ENCODE measurements at places on chromosomes 6 and 20.

DNA sequence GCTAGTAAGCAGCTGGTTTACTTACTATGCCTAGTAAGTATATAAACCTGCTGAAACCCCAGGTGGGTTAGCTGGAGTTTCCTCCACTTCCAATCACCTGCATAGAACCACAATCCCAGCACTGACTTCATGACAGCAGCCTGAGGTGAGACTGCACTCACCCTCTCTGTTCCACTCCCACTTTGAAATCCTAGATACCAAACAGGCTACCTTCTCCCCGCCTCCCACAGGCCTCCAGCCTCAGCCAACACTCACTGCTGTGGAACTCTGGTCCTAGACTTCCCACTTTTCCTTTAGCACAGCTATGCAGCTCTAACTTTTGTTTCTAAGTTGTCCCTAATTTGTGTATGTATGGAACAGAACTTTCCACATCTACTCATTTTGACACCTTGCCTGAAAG lies 149.7 kb upstream of the ARID1B start:
- no peak for DNase-seq

GRCh38 chr6:165774903-165775601 lies 112.0 kb upstream of the PDE10A start:
- DNase-seq: no peak

GRCh38 chr20:33772439-33772838 lies 38.7 kb upstream of the CHMP4B start:
- DNase-seq: no peak

- DNase-seq: no peak
These were observed 27.8 kb upstream of the F13A1 start for GRCh38 chr6:6348256-6348655.

Measured in stimulated activated naive CD8-positive, alpha-beta T cell treated with anti-CD3 and anti-CD28 coated beads, Interleukin-15, amount 100 ng/mL, for 72 hours (primary cell).